ENCODE measurements at places on chromosomes 16 and 17.

DNA sequence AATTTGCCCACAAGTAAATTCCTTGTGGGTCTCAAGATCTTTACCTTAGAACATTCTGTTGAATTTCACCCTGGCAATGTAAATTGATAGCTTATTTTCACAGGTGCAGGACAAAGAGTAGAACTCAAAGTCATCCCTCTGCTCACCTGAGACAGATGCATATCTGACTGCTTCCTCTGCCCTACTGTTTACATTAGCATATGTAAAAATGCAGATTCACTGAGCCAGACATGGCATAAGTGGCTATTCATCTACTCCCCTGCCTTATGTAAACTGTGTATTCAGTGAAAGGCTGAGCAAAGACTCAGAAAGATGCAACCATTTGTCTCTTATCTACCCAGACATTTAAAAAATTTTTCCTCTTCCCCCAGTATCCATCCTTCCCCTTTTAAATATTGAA is 22.3 kb upstream of the MILR1 start:
- DNase-seq: no peak

GRCh38 chr16:58647107-58647506 is 17.5 kb upstream of the CNOT1 start:
- no peak for DNase-seq

- DNase-seq: no peak
These were observed 37.4 kb upstream of the ADAMTS18 start for GRCh38 chr16:77472262-77472661.

GRCh38 chr17:30253312-30253711 is 17.8 kb upstream of the SLC6A4 start:
- DNase-seq: no peak

DNA sequence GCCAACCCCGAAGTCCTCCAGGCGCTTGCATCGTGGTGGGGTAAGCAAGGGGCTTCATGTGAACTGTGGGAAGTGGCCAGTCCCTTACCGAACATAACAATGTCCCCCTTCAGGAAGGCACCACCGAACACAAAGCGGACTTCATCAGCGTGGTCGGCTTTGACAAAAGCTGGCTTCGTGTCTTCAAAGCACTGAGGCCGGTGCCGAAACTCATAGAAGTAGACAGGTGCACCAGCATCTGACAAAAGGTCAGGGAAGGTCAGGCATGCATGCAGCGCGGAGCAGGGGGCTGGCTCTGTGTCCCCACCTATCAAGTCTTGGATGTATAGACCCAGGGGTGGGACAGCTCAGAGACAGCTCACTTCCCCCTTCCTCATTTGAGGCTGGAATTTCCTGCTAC is 16.6 kb upstream of the CES1 start:
- no peak for DNase-seq

DNA sequence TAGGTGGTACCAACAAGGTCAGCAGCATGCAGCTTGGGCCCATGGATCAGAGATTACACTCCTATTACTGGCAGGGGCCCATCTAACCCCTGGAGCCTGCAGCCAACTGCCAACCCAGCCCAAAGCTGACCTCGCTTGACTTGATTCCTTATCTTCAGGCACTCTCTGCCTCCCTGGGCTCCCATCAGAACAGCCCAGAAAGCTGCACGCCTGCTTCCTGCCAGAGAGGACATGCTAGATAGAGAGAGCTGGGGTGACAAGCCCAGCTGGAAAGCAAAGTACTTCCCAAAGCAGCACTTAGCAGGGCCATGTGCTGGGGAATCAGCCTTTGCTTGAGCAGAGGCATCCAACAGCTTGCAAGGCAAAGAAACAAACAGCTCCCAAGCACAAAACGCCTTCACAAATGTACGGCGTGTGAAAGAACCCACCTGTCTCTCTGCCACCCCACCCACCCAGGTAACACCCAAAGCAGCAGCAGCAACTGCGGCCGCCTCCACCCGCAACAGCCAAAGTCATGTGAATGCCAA is 74.2 kb upstream of the NLK start:
- no peak for DNase-seq

GRCh38 chr16:3007957-3008689 is 4.6 kb upstream of the CLDN9 start:
- DNase-seq: peak; percentile 49

GRCh38 chr17:64016231-64016784 is 4.1 kb downstream of the ICAM2 start:
- no peak for DNase-seq

- no peak for DNase-seq
These were observed 40.2 kb downstream of the HS3ST3B1 start for GRCh38 chr17:14340857-14341754.

GRCh38 chr16:7513429-7513828 is 180.8 kb downstream of the RBFOX1 start:
- DNase-seq: no peak

GRCh38 chr17:44216694-44217093 is 2.8 kb downstream of the UBTF start:
- DNase-seq: no peak

GRCh38 chr16:89984216-89984615 is 35.0 kb downstream of the DBNDD1 start:
- no peak for DNase-seq

- peak; percentile 11 for DNase-seq
These were observed 198 bp upstream of the SHISA9 start for GRCh38 chr16:12901204-12901596.

GRCh38 chr17:10105513-10106001 is 92.8 kb downstream of the GAS7 start:
- no peak for DNase-seq

GRCh38 chr16:69326172-69326873 is 4.1 kb downstream of the PDF start:
- no peak for DNase-seq

GRCh38 chr17:18070861-18071340 is 16.8 kb upstream of the DRG2 start:
- DNase-seq: no peak

DNA sequence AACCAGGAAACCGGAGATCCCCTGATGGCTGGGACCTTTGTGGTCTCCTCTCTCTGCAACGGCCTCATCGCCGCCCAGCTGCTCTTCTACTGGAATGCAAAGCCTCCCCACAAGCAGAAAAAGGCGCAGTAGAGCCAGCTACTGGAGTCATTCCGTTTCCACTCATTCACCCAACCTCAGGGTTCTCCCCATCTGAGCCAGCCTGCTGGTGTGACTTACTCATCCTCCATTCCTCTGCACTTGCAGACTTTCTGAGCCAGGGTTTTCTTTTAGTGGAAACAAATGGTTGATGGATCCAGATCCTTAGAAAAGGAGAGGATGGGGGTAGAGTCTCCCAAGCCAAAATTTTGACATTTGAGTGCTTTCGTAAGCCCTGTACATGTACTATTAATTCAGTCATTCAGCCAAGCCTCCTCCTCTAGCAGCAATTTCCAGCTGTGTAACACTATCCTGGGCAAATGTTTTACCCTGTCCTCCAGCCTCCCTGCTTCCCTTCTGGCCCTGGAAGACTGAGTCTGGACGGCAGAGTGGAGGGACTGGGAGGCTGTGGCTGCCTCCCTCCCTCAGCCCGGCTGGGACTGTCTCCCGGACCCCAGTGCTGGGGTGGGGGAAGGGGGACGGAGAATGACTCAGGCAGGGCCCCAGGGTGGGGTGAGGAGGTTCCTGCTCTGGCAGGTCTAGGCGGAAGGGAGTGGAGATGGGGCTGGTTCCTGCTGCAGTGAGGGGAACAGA is 2.3 kb downstream of the SOX15 start:
- DNase-seq: no peak

DNA sequence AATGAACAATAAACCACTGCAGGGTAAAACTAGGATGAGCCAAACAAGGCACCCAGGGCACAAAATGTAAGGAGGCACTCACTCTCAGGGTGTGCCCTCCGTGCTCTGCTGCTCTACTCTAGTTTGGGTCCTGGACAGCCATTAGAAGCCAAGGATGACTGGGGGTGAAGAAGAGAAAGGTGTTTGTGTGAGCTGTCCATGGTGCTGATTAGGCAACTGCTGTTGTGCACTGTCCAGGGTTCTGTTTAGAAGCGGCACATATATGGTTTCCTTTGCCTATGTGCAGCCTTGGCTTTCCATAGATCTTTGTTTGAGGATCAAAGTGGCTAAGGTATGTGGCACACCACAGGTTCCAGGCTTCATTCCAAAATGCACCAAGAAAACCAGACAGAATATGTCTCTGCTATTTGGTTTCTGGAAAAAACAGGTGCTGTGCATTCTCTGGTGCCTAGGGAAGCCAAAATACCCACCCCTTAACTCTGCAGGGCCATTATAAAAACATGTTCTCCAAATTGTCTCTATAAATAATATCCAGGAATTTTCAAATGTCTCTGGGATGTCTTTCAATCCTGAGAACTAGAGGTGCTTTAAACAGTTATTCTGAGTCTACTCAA is 123.5 kb downstream of the CBLN1 start:
- peak; percentile 9 for DNase-seq

GRCh38 chr16:23194497-23195221 is 12.1 kb downstream of the SCNN1G start:
- DNase-seq: no peak

GRCh38 chr17:38926293-38927070 is 1.1 kb downstream of the LASP1NB start:
- no peak for DNase-seq

GRCh38 chr17:32835291-32835761 is 41.6 kb downstream of the MYO1D start:
- DNase-seq: peak; percentile 25

GRCh38 chr17:81401723-81402529 is 6.7 kb downstream of the BAHCC1 start:
- DNase-seq: peak; percentile 47

GRCh38 chr17:18040261-18040858 is 1.2 kb downstream of the GID4 start:
- no peak for DNase-seq

DNA sequence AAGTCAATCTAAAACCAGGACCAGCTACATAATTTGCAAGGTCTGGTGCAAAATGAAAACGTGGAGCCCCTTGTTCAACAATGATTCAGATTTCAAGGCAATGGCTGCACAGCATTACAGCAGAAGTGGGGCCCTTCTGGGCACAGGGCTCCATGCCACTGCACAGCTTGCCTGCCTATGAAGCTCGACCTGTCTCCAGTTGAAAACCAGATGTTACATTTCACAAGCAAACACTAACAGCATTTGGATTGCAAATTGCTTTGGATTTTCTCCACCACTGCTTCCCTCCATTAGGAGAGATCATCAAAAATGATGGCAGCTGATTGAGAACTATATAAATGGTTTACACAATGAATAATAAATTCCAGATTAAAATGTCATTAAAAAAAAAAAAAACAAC is 551.4 kb upstream of the ZFHX3 start:
- no peak for DNase-seq

- peak; percentile 44 for DNase-seq
These were observed 40.1 kb downstream of the ZNF276 start for GRCh38 chr16:89761304-89761922.

DNA sequence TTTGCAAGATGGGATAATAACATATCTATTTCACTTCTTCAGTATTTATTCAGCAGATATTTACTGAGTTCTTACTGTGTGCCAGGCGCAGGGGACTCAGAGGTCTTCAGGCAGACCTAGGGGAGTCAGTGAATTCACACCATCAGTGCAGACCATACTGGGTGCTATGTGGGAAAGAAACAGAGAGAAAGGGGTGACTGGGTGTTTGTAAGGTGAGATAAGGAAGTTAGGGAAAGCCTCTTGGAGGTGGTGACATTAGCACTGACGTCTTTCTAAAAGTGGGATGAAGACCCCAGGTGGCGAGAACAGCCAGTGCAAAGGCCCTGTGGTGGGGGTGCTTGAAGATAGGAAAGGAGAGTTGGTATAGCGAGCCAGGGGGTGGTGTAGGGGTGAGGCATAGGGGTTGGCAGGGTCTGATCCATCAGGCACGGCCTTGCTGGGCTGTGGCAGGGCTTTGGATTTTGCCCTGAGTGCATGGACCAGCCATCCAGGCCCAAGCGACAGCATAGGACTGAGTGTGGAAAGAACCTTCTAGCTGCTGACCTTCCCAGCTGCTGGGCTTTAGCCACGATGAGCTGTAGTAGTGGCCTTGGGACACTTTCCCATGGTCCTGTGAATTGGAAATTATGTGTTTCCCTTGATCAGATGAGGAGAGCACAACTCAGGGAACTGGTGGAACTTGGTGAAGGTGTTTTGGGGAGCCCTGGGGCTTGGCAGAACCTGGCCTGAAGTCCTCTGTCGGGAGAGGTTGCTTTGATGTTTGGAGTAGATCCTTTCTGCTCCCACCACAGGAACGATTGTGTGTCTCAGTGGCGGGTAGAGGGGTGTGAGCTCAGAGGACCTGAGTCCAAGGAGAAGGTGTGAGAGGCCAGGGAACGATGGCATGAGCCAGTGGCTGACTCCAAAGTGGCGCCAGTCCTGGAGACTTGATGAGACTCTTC is 3.9 kb upstream of the SOCS1 start:
- DNase-seq: no peak

DNA sequence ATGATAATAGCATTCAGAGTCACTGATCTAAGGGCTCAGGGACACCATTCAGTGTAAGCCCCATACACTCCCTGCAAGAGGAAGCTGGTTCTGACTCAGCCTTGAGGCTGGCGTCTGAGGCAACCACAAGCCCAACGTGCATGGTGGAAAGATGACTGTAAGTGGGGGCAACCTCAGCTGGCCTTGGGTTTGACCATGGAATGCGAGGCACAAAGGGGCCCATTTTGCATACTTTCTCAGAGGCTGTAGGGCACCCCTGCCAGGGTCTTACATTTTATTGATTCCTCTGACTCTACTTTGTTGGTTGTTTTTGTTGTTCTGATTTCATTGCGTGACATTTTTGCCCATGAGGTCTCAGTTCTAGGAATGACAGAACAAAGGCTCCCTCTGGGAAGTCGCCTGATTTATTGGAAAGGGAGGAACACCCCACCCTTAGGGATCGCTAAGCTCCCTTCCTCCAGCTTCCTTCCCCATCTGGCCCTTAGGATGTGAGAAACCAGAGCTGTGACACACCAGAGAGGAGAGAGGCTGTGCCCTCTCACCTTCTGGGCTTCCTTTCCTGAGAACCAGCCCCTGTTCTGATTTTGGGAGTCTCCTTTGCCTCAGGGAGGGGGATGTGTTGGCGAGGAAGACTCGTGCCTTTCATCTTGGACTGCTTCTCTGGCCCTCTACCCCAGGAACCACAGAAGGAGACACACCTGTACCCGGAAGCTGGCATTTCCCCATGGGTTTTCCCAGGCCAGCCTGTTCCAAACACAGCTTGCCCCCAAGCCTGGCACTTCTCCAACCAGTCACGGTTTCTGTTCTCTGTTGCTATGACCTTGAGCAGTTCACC is 5.6 kb upstream of the CIITA start:
- DNase-seq: peak; percentile 73

DNA sequence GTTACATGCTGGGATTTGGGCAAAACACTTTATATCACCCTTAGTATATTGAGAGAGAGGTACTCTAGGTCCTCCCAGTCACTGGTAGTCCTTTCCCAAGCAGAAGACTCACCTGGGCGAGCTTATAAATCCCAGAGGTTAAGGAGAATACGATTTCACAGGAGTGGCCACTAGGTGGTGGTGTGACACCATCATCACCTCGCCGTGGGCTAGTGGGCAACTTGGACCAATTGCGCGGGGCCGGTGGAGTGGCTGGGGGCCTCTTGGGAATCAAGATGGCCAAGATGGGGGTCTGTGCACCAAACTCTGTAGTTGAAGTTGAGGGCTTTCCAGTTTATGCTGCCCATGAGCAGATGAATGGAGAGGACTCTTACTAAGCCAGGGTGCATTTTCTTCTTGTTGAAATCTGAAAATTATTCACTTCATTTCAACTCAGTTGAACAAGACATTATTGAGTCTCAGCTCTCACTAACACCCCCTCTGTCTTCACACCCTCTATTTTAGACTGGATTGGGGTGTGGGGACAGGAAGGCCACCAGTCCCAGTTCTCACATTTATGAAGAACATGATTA is 38.2 kb upstream of the PIRT start:
- peak; percentile 31 for DNase-seq

GRCh38 chr17:39738568-39738901 is 797 bp downstream of the GRB7 start:
- DNase-seq: peak; percentile 62
